Activated naive CD8-positive, alpha-beta T cell treated with anti-CD3 and anti-CD28 coated beads, Interleukin-2, amount 50 U/mL, for 16 hours (primary cell): ENCODE measurements at places on chromosomes 2 and 18.

DNA sequence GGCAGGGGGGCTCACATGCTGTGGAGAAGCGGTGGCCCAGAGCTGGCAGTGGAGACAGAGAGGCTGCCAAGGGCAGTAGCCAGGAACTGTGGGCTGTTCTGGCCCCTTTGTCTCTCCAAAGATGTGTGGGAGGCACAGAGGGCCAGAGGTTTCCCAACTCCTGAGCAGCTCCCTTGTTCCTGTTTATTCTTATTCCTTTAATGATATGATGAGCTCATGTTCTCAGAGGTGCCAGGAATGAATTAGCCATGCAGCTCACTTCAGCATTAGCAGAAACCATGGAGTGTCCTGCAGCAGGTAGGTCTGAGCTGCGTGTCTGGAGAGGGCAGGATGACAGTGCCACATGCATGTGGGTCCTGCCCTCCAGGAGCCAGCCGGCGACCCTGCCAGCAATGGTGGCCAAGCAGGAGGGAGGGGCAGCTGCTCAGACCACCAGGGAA, 77.9 kb upstream of the FZD7 start:
- DNase-seq, result no peak

DNA sequence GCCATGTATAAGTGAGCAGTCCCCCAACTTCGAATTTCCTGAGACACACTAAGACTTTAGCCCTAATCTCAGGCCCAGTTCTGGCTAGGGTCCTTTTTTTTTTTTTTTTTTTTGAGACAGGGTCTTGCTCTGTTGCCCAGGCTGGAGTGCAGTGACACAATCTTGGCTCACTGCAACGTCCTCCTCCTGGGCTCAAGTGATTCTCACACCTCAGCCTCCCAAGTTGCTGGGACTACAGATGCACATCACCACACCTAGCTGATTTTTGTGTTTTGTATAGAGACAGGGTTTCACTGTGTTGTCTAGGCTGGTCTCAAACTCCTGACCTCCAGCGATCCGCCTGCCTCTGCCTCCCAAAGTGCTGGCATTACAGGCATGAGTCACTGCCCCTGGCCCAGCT, 23.9 kb upstream of the TGIF1 start:
- DNase-seq, result no peak

GRCh38 chr2:230453006-230453405, 37.0 kb downstream of the SP100 start:
- no peak for DNase-seq

GRCh38 chr2:163626639-163627109, 109.1 kb downstream of the FIGN start:
- no peak for DNase-seq

- DNase-seq, result no peak
Observed at GRCh38 chr18:12638644-12639124, 19.2 kb downstream of the SPIRE1 start.

DNA sequence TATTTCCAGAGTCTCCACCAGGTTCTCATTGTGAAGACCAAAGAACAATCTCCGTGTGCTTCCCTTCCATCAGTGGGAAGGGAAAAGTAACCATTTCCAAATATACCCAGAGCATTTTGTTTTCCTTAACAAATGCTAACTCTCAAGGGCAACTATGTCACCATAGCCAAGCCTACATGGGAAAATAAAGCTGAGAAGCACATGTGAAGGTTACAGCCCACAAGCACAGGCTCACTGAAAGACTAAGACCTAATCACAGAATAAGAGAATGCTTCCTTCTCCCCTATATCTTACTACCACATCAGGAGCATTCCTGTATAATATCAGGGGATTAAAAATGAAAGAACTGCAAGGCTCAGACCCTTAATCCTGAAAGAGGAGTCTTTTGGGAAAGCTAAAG, 28.2 kb downstream of the SP9 start:
- no peak for DNase-seq

GRCh38 chr2:109372171-109372568, 241.6 kb downstream of the SEPTIN10 start:
- DNase-seq, result no peak

DNA sequence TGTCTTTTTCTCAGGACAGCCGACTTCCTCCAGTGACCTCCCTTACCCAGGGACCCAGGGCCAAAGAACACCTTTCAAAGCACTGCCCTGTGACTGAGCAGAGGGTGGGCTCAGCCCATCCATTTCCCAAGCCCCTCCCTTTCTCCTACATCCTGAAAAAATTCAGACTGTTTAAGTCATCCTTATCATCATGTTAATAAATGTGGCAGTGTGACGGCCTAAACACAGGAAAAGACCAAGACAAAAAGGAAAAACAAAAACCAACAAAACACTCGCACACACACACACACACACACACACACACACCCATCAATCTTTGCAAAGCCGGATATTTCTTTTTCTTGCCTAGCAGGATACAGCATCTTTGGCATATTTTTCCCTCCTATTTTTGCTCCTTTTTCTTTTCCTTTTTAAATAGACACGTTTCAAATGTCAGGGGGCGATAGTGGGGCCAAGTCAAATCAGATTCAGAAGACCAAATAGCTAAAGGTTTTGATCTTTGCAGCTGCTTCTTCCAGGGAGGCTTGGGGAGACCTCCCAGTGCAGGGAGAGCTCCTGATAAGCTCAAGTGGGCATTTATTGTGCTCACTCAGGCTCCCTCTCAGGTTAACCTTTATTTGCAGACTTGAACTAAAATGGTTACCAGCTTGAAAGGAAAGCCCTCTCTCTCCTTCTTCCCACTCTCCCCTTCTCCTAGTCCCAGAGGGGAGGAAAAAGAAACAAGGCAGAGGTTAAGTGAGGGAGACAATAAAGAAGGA, 39.5 kb upstream of the NRP2 start:
- DNase-seq, result no peak

GRCh38 chr18:58161659-58162058, 117.6 kb downstream of the NEDD4L start:
- DNase-seq, result no peak

GRCh38 chr2:222989431-222989830, 62.6 kb upstream of the KCNE4 start:
- DNase-seq, result no peak

DNA sequence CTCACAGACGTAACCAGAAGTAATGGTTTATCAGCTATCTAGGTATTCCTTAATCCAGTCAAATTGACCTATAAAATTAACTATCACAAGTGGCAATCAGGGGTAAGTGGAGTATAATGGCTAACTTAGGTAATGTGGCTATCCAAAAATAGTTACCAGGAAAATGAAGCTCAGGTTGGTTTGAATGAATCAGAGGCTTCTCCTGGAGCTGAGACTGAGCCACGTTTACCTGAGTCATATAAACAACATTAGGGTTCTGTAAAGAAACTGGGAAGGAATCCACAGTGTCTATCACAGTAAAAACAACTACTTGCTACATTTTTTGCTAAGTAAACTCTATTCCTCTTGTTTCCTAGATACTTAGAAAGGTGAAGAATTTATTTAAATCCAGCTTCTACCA, 236.0 kb upstream of the SPHKAP start:
- DNase-seq, result no peak

DNA sequence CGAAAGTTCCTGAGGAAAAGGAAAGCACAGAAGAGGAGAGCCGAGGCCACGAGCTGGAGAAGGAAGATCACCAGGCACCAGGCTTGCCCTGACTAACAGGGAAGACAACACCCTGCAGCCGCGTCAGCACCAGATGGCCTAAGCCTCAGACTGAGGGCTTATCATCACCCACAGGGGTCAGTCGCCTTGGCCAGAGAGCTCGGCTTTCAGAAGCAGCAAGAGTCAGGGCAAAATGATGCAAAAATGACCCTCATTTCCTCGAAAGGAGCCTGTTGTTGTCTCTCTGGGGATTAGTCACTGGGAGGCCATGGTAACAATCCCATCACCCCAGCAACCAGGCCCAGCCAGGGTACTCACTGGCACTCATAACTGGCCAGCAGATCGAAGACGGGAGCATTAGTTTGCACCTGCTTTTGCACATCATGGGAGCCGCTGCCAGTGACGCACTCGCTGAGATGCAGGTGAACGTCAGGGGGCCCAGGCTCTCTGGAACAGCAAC, 42.7 kb upstream of the ZFP36L2 start:
- DNase-seq, result no peak

- no peak for DNase-seq
Observed at GRCh38 chr18:59323931-59324622, 5.6 kb upstream of the CPLX4 start.

- DNase-seq, result no peak
Observed at GRCh38 chr2:153388246-153388645, 90.3 kb downstream of the RPRM start.

DNA sequence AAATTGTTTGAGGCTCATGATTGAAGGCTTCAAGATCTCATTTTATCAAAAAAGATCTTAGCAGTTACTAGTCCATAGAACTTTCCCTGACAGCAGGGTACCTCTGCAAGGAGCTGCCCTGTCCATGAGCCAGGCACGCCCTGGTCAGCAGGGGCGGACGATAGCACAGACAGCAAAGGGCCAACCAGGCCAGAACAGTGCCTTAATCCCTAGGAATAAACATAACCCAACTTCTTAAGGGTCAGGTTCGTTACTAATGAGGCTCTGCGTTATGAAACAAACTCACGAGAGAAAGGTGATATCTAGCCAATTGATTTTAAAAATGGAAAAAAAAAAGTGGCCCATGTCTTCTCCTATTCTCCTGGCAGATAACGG, 59.2 kb downstream of the BCL2 start:
- no peak for DNase-seq

DNA sequence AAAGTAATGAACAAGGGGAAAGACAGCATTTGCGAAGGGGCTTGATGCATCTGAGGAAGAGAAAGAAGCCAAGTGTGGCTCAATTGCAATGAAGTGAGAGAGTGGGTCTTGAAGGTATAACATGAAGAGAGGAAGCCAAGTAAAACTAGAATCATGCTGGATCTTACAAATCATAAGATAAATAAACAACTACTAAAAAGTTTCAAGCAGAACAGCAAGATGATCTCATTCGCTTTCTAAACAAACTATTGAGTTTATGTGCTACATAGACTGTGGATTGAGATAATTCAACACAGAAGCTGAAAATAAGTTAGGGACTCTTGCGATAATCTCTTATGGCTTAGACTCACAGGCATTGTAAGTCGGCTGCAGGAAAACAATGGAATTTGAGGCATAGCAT, 1310.5 kb upstream of the NRXN1 start:
- no peak for DNase-seq

- DNase-seq, result no peak
Observed at GRCh38 chr18:53603276-53603675, 621.2 kb downstream of the MBD2 start.

DNA sequence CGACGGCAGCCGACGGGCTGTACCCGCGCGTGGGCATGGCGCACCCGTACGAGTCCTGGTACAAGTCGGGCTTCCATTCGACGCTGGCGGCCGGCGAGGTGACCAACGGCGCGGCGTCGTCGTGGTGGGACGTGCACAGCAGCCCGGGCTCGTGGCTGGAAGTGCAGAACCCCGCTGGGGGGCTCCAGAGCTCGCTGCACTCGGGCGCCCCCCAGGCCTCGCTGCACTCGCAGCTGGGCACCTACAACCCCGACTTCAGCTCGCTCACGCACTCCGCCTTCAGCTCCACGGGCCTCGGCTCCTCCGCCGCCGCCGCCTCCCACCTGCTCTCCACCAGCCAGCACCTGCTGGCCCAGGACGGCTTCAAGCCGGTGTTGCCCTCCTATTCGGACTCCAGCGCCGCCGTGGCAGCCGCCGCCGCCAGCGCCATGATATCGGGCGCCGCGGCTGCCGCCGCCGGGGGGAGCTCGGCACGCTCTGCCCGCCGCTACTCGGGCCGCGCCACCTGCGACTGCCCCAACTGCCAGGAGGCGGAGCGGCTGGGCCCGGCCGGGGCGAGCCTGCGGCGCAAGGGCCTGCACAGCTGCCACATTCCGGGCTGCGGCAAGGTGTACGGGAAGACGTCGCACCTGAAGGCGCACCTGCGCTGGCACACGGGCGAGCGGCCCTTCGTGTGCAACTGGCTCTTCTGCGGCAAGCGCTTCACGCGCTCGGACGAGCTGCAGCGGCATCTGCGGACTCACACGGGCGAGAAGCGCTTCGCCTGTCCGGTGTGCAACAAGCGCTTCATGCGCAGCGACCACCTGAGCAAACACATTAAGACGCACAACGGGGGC, 2.0 kb downstream of the SP9 start:
- no peak for DNase-seq

DNA sequence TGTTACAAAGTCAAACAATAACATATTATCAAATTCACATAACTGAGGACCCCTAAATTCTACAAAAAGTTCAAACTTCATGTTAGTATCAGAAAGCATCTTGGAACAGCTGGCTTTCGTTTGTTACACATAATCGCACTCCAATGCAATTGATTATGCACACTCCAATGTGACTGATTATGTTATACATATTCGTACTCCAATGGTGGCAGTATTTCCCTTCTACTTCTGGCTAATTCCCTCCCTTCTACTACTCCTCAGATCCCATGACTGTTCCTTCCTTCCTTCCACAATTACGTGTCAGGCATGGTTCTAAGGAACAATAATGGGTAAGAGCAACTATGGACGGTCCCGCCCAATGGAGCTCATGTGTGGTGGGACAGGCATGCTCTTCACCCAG, 137.1 kb upstream of the CCDC150 start:
- DNase-seq, result no peak

DNA sequence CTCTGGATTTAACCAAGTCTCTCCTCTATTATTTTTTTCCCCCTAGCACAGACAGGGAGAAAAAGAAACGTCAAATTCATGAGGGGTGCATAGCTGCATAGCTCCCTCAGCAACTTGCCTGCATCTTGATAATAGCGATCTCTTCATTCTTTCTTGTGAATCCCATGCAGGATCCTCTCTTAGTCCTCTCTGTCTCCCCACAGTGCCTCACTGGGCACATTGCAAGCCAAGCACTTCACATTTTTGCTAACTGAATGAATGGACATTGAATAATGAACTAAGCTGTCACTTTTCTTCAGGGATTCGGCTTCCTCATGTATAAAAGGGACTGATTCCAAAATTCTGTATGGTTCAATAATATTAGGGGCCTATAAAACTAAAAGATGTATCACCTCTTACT, 2.9 kb upstream of the EPB41L3 start:
- DNase-seq, result no peak

GRCh38 chr2:183868153-183868552, 730.2 kb upstream of the ZNF804A start:
- DNase-seq, result no peak

DNA sequence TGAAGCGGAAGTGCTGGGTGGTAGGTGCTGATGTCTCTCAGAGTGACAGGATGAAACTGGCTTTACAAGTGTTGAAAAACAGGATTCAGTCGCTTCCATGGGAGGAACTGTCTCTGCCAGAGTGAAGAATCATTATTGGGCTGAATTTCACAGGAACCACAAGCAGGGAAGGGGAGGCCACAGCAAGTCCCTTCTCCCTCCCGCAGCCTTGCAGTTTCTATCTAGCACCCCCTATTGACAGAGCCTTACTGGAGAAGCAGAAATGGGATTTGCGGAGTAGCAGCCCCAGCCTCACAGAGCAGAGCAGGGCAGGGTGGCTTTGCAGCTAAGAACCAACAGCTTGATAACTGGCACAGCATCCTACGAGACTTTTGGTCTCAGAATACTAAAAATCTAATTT, 33.3 kb upstream of the RMP24 start:
- no peak for DNase-seq
